Cortex of kidney (tissue), 1 donor: ENCODE measurements at places on chromosomes 7 and 10.

- DNase-seq, result no peak
These were observed 2.5 kb downstream of the HOXA13 start for GRCh38 chr7:27197137-27198042.

DNA sequence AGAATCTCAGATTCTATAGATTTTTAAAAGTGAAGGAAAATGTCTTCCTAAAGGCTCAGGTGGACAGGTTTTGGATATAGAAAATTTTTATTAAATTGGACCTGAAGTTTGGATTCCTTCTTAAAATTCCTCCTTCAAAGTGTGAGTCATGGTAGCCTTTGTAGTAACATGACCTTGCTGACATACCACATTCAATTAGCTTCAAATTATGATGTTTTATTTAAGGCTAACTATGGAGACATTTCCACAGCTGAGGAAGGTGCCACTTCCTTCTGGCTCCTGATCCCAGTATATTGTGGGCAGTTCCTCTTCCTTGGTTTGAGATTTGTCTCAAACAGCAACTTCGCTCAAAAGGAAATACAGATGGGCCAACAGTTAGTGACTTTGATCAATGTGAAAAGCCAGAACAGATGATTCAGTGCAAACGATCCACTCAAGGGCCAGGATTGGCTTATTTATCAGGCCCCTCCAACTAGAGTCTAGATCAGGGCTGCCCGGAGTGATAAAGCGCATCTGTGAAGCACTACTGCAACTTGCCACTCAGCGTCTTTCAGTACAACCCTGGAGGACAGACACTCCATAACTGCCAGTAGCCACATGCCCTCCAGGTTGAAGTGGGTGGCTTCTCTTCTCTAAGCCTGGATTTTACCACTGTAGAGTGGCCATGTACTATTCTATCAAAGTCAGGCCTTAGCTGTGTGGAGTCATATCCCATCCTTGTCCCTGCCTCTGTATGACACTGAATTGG lies 573.5 kb downstream of the KIF20B start:
- no peak for DNase-seq

- no peak for DNase-seq
These were observed 36.1 kb downstream of the MAD1L1 start for GRCh38 chr7:2196381-2197378.

DNA sequence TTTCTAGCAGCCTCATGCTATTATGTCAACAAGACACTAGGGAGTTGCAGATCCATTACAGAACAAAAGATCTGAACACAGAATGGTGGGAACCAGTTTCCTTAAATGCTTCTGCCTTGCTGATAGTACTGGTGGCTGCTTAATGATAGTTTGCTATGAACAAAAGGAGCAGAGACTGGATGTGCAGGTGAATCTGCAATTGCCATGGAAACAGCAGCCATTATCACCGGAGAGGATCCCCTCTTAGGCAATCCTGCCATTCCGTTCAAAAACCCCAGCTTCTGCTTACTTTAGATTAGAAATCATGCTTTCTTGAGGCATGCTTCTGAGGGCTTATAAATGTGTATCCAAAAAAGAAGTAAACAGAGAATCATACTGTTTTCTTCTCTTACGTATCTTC lies 80.0 kb upstream of the PRKAR2B start:
- DNase-seq, result no peak

- no peak for DNase-seq
These were observed 15.9 kb downstream of the ITPRIP start for GRCh38 chr10:104322416-104322782.
